Lower leg skin (tissue), 4 donors: ENCODE measurements at places on chromosomes 6 and 20. TPM values are rescaled to one million over a fixed set of nuclear protein-coding genes. Genes with fewer than 3 reads are reported as not detected.

SOX18 gene
- total RNA-seq, result 2.8 TPM

ZNF337 gene
- total RNA-seq, result 18.9 TPM

KIAA1755 gene
- 0.88 TPM for total RNA-seq

MTG2 gene
- 42.0 TPM for total RNA-seq

GRCh38 chr6:167077241-167077932 lies 45.5 kb upstream of the CCR6 start:
- no peak for DNase-seq

DNA sequence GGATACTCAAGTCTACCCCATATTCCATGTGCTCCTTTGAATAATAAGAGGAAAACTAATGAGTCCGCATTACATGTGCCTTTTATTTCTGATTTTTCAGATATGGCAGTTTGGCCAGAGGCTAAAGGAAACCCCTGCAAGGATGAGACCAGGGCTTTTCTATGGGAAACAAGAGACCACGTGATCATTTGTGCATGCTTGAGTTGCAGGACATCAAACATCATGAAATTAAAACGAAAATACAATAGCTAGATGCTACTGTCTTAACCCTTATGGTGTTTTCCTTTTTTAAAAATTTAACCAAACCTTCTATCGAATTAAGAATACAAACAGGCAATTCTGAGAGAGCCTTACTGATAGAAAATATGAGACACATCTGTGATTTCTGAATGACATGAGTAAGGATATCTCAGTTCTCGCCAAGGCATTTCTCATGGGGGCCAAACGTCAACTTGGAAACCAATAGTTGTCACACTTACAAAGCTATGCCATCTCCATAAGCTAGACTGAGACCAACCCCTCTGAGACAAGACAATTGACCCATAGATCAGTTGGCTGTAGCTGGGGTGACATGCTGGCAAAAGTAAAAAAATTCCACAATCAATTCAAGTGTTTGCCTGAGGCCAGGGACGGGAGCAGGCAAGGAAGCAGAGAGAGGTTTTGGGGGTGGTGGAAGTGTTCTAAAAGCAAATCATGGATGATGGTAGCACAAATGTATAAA lies 52.8 kb downstream of the RIPOR2 start:
- DNase-seq, result no peak

GRCh38 chr6:159169193-159169555 lies at the start of gene FNDC1:
Gene FNDC1, plus strand, starts transcription at chr6:159169400. Its CDS starts 197 bp downstream, at chr6:159169597.
- DNase-seq, result no peak

- no peak for DNase-seq
Observed at GRCh38 chr6:106216527-106216926, 109.0 kb downstream of the ATG5 start.
